NCI-H1092 (cell line): ENCODE measurements at places on chromosomes 2 and 18.

DNA sequence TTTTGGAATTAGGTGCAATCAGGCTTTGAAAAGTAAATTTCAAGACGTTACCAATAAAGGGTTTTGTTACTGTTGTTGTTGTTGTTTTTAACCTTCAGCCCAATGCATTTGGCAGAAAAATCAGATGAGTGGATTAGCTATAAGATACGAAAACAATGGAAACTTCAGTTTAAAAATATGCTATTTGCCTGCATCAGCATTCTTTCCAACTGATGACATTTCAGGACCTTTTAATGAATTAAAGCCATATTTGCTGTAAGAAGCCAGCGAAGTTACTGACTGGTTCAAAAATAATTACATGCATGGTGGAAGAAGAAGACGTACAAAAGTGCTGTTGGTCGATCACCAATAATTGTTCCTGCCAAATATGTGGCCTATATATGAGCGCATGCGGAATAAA, 639.3 kb upstream of the SOX11 start:
- DNase-seq = no peak

- DNase-seq = no peak
These were observed 11.8 kb downstream of the PLEKHM3 start for GRCh38 chr2:208013285-208014178.

- no peak for DNase-seq
These were observed 148.7 kb upstream of the ITGA6 start for GRCh38 chr2:172278667-172279066.

- DNase-seq = no peak
These were observed 971 bp downstream of the ZNF385B start for GRCh38 chr2:179860255-179861026.

GRCh38 chr2:159769147-159769546, 28.9 kb downstream of the CD302 start:
- no peak for DNase-seq

DNA sequence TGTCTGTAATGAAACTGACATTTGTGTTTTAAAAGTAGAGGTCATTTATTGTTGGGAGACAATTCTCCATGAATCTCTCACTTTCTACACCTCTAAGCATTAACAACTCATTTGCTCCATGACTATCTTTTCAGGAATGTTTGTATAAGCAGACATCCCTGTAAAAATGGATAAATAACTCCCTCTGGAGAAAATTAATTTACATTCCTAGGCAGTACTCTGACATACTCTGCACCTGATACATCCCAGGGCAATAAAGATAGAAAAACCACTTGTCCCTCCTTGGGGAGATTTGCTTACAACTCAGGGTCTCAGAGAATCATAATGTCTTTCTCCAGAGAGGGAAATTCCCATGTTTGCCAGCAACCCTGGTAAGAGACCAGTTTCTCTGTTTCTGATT, 1037.7 kb upstream of the SLC39A10 start:
- no peak for DNase-seq

DNA sequence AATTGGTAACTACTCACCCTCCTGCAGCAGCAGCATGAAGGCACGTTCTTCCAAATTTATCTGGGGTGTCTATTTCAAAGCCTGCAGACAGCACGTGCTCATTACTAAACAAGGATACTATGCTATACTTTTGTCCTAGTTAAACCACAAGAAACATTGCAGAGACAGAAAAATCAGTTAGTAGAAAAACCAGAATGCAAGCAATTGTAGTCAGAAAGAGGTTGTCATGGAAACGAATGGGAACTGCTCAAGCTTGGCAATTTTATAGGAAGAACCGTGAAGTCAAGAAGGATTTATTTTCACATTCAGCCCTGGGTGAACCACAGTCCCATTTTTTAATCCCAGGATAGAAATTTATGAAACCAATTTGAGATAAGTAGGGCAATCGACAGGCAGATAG, 162.2 kb upstream of the PGAP1 start:
- DNase-seq = no peak

DNA sequence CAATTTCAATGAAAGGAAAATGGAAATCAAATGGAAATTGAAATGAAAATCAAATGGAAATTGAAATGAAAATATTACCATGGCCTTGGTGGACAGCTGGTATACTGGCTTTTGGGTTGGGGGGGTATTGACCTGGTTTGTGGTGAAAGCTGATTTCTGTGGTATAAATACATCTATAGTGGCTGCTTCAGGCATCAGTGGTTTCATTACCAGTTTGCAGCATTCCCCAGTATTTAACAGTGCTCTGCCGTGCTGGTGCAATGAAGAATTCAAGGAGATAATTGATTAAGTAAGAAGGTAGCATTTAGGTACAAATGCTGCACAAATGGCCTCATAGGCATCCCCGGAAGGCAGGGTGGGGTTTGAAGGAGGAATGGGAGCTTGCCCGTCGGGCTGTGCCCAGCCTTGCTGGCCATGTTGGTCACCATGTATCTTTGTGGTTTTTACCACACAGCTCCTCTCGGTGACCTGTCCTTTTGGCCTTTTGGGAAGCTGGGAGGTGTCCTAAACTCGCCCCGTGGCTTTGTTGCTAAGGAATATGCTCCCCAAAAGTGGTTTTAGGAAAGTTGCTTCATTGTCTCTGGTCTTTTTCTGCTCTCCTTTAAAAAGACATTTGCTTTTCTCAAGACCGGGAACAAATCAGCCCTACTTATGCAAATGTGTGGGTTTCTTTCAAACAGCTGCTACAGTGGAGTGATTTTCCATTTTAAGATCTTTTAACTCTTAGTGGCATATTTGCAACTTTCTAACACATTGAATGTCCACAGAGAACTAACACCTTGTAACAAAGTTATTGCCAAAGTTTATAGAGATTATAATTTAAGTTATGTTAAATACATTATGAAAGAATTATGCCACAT, 28.6 kb downstream of the SNTG2 start:
- no peak for DNase-seq

DNA sequence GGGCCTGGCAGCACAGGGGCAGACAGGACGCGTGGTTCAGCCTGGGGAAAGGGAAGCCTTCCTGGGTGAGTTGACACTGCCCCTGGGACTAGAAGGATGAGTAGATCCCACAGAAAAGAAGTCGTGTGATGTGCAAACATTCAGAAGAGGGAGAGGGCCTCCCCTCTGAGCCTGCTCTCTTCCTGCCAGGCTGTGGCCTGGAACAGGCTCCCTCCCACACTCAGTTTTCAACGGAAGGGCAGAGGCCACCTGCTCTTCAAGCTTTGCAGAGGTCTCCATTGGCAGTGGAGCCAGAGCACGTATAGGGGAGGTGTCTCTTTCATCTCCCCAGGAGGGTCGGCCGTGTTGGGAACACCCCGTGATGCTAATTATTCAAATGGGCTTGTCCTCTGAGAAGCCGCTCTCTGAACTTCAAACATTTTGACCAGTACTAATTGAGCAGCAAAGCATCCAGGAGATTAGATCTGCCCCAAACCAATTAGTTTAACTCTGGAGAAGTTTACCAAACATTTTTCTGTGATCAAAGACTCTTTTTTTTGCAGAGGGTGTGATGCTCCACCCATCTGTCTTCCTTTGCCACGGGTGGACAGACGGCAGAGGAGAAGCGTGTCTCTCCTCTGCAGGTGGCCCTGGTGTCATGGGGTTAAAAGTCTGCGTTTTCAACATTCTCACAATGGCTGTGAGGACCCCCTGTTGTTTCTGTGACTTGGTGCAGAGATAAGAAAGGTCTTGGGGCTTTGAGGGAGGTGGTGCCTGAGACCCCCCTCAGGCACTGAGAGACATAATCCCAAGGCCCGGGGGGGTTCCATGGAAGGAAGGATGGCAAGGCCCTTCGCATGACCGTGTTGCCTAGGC, 29.5 kb upstream of the ODC1 start:
- DNase-seq = no peak

DNA sequence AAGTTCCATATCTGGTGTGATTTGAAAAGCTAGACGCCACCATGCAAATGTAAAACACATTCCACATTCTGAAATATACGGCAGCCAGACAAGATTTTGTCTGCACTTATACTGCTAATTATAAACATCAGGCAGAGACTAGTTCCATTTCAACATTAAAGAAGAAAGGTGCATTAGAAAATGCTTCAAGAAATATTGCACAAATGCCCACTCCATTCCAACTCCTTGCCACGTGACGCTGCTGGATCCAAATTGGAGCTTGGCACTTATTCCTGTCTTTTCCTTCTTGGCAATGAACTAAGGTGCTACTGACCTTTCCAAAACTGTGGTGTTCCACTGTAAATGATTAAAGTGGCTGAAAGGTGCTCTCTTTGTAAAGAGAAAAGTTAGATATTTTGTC, 6.3 kb downstream of the COL6A3 start:
- DNase-seq = no peak

DNA sequence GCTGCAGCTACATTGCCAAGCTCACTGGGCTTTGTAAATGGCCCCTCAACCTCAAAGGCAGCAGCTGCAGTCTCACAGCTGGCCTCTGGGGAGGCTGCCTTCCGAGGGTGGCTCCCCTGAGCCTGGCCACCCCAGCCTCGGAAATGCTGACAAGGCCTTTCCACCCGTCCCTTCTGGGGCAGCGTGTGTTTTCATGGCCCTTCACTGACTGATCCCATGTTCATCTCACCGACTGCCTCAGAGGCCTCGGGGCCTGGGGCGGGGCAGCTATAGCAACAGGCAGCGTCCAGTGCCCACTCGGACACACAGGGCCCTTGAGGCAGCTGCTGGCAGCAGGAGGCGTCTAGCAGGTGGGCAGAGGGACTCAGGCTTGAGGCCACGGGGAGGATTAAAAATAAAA, 149.7 kb downstream of the GLI2 start:
- no peak for DNase-seq

DNA sequence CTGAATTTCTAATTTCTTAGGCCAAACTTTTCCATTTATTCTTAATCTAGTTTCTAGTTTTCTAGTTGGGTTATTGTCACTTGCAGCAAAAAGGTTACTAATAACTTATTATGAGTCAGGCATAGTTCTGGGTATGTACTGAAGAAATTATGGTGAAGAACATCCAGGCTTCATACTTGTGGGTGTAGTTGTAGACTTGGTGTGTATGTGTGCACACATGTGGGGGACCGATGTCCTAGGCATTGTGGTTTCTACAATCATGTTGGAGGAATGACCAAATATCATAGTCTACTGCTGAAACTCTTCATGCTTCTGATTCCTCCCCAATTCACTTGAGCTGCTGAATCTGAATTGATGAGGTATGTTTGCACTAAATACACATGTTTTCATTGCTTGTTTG, 141.2 kb downstream of the PMAIP1 start:
- no peak for DNase-seq

- peak; percentile 63 for DNase-seq
These were observed 305.0 kb upstream of the EPAS1 start for GRCh38 chr2:45992021-45992740.

DNA sequence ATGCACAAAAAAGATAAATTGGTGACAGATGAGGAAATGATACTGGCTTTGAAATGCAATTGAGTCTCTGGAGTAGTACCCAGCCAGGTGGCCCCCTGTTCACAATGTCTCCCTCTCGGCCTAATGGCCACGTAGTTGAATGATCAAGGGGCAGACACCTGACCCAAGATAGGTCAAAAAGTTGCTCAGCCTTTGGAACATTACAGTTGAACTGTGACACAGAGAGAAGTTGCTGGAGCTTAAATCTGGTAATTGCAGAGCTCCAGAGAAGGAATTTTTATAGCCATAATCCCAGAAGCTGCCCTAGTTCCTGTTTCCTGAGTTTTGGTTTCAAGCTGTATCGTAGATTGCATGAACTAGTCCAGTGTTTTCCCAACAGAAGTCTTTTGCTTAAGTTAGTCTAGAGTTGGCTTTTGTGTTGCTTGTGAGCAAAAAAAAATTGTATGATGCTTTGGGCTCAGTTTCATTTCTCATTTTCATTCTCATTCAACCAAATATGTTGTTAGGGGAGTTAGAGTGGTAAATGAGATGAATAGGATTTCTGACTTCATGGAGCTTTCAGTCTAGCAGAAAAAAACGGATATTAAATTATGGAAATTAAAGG, 117.9 kb downstream of the CSRNP3 start:
- DNase-seq = no peak

DNA sequence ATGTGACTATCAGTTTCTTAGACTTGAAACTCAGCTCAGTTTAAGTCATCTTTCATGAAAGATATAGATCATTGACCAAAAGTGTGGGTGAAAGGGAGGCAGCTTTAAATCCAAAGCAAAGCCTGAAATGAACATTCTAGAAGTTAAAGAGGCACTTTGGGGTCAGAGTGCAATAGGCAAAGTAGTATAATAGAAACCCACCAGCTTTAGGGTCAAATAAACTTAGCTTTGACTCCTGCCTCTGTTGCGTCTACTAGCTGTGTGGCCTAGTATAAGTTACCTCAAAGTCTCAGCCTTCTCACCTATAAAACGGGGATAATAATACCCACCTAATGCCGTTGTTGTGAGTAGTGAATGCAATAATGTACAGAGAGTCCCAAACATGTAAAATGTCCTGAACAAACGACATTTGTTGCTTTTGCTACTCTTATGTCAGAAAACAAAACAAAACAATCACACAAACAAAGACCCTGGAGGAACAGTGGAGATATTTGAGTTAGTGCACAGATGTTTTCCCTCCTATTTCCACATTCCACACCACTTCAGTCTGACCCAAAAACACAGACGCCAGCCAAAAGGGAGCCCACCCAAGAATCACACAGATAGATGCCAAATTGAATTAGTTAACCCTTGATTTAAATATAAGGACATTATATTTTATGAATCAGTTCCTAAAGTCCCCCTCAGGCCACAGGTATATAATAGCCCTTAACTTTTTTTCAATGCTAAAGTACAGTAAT, 657.0 kb downstream of the ARHGAP15 start:
- no peak for DNase-seq

GRCh38 chr2:25707927-25708590, 34.7 kb upstream of the DTNB start:
- no peak for DNase-seq

DNA sequence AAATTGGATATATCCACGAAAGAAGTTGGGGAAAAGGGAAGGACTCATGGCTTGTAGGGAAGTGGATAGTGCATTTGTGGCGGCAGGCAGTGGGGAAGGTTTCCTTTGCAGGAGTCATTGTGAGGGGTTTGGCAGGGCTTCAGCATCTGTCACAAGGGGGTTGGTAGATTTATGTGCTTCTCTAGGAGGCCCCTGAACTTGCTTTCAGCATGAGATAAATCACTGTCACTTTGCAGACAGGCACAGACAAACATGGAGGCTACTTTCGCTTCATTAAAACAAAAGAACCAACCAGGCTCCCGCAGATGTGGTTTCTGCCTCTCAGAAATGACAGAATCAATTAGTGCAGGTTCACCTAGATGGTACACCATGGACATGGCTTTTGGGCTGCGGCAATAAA, 340.7 kb downstream of the TGIF1 start:
- no peak for DNase-seq

GRCh38 chr2:221447310-221447709, 124.8 kb downstream of the EPHA4 start:
- no peak for DNase-seq

- no peak for DNase-seq
These were observed 22.0 kb upstream of the HNMT start for GRCh38 chr2:137942037-137942832.

DNA sequence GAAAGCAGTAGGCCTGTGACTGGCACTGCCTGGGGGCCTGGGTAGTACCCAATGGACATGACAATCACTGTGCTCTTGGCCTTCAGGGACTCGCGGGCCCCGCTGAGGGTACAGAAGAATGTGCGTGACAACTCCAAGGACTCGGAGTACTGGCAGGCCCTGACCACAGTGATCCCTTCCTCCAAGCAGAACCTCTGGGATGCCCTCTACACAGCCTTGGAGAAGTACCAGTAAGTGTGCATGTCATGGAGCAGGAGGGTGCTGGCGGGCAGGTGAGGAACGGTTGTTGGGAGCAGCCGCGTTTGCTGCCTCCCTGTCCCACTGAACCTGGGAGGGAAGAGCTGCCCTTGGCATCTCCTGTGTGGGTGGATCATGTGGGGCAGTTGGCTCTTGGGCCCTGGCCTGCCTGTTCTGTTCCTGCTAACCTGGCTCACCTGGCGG, 23.3 kb downstream of the OTOF start:
- no peak for DNase-seq

GRCh38 chr2:119260646-119261492, 37.2 kb downstream of the STEAP3 start:
- no peak for DNase-seq
